Activated naive CD8-positive, alpha-beta T cell treated with anti-CD3 and anti-CD28 coated beads for 36 hours (primary cell): ENCODE measurements at places on chromosomes 2 and 18. TPM values are rescaled to one million over a fixed set of nuclear protein-coding genes. Genes with fewer than 3 reads are reported as not detected.
A peak's percentile ranks its signal among the peaks of the same experiment; 100 is the strongest.

PPIL3 gene
- total RNA-seq: 34.0 TPM

CAB39 gene
- 119 TPM for total RNA-seq

- no peak for DNase-seq
- no peak overlapping the region for H3K4me3 ChIP-seq
- peaks cover 7% of the 10 kb centered on the region for H3K36me3 ChIP-seq
- H3K27ac ChIP-seq: no peak overlapping the region
- H3K4me1 ChIP-seq: peaks cover 10% of the 10 kb centered on the region
Measured at GRCh38 chr2:240511351-240512108, 46.3 kb downstream of the ANKMY1 start.

- H3K27ac ChIP-seq: no peak overlapping the region
- peaks cover 7% of the 10 kb centered on the region for H3K36me3 ChIP-seq
- H3K4me1 ChIP-seq: peaks cover 61% of the 10 kb centered on the region
- H3K4me3 ChIP-seq: no peak overlapping the region
Measured at GRCh38 chr18:75219745-75220375, 9.3 kb downstream of the TSHZ1 start.

DNA sequence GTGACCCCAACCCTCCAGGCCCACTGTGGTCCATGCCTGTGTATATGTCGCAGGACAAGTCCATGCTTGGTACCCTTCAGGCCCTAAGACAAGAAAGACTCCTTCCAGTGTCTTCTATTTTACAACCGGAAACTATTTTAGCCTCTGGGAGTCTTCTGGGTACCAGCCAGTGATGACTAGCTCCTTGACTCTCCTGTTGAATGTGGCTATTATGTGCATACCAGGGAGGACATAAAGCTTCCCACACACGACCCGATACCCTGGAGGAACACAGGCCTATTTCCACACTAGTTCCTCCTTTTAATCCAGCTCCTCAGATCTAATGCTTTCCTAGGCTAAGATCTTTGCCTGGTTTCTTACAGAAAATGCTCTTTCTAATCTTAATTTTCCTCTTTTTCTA, 178.1 kb downstream of the NCKAP5 start:
- no peaks in the 10 kb centered on the region for H3K4me1 ChIP-seq
- peaks cover 3% of the 10 kb centered on the region for H3K27me3 ChIP-seq
- no peak overlapping the region for H3K4me3 ChIP-seq
- no peaks in the 10 kb centered on the region for H3K36me3 ChIP-seq
- DNase-seq: no peak

DNA sequence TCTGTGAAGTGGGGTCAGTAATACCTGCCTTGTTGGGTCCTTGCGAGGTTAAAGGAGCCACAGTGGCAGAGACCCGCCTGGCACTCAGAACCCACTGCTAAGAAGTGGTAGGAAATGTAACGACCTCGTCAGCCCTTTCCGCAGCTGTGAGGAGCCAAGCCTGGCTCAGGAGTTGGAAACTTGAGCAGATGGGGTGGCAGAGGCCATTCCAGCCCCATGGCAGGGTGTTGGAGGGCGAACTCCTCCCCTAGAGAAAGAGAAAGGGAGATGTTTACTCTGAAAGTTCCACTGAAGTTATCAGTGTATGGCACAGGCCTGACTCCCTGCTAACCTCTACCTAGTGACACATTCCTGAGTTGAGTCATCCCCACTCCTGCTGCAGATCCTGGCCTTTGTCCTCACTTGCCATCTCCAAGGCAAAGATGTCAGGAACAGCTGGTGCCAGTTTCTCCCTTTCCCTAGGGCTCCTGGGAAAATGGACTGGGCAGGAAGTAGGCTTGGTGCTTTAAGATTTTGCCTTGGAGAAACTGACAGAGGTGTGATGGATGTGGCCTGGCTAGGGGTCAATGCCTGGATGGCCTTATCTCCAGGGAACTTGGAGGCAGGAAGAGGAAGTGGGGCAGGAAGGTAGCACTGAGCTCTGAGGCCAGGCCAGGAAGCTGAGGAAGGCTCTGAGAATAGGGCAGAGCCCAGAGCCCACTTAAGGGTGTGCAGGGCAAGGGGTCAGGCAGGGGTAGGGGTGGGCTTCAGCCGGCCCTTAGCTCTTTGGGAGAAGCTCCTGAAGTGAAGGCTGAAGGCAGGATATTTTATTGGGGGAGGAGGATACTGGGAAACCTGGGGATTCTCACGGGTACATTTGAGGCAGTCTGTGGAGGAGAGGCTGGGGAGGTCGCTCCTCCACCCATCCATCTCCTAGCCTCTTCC, 888 bp downstream of the VAMP5 start:
- H3K27ac ChIP-seq: peak overlapping the region; percentile 91
- no peaks in the 10 kb centered on the region for H3K27me3 ChIP-seq
- DNase-seq: peak; percentile 38
